D341Med (cell line): ENCODE measurements at places on chromosomes 16 and 17.
A peak's percentile ranks its signal among the peaks of the same experiment; 100 is the strongest.

DNA sequence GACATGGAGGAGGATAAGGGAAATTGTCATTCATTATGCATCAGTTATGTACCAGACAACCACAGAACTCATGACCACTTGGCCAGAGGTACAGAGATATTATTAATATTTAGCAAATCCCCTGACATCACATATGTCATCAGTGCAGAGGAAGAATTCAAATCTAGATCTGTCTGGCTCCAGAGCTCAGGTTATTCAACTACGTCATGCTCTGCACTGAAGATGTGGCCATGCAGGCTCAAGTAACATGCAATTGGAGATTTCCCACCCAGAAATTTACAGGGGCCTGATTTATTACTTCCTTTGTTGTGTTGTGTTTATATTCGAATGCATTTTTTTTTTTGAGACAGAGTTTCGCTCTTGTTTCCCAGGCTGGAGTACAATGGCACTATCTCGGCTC lies 224.3 kb downstream of the HS3ST4 start:
- no peak for DNase-seq

- no peak for DNase-seq
These were observed 70.4 kb upstream of the CACNG5 start for GRCh38 chr17:66764506-66764905.

DNA sequence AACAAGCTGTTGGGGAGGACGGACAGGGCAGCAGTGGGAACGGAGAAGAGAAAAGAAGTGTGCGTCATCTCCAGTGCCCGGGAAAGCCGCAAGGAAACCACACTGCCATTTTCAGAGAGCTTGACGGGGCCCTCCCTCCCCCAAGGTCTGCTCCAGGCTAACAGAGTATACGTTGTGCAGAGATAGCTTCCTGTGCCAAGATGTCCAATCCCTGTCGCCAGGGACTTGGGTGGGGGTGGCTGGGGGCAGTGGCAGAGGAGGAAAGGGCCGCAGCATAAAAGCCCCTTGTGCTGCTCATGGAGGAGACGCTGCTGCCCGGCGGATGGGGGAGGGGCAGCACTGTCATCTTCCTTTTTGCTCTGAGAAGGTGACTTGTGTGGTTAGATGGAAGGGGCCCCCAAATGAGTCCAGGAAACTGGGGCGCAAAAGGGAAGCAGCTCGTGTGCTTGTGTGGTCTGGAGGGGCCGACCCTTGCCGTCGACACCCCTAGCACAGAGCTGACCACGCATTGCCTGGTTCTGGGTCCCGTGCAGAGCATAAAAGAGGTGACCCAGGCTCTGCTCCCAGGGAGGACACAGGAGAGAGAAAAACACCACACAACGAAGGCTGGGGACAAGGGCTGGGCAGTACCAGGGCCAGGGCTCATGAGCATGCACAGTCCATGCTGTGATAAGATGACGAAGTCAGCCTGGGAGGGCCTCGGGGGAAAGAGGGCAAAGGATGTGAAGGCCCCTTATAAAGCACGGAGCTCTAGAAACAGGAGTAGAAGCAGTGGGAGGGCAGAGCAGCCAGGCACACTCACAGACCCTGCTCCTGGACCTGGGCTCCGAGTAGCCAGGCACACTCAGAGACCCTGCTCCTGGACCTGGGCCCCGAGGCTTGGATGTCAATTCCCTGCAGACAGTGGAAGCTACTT lies 372.7 kb downstream of the SLC39A11 start:
- no peak for DNase-seq

DNA sequence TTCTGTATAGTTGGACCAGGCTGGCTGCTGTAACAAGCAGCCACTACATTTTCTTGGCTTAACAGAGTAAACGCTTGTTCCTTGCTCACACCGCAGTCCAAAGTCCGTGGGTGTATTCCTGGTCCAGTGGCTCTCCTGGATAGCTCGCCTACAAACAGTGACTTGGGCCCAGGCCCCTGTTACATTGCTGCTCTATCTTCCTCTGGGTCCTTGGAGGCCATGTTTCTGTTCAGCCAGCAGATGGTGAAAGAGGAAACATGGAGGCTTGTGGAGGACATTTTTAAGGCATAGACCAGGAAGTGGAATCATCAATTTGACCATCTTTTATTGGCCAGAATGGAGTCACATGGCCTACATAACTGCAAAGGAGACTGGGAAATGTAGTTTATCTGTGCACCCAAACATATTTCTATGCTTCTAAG lies 55.1 kb downstream of the ATP2C2 start:
- peak; percentile 55 for DNase-seq

DNA sequence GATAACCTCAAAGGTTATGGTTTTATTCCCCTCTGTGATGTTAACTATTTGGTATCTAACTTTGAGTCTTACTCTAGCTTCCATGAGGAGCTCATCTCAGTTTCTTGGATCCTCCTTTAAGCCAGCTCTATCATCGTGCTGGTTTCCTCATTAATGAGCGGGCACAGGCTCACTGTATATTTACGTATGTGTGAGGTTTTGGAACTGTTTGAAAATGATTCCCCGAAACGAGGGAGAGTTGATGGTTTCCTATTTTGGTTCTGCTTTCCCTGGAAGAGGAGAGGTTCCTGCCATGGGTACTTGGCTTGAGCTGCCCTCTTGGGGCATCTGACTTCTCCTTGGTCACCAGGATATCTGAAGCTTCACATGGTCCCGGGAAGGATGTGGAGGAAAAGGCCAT lies 32.7 kb upstream of the PIK3R6 start:
- DNase-seq = no peak

DNA sequence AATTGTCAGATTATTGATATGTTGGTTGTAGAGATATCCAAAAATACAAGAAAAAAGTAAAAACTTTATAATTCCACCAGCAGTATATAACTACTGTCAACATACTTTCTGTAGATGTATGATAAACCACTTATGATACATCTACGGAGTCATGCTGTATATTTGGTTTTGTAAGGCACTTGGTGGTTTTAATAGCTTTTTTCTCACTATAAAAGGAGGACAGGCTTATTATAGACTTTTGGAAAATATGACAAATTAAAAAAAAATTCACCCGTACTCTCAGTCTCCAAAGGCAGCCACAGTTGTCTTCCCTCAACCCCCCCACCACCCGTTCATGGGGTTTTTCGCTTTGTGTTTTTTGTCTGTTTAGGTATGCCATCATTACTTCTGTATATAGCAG lies 14.8 kb downstream of the RAI1 start:
- no peak for DNase-seq

DNA sequence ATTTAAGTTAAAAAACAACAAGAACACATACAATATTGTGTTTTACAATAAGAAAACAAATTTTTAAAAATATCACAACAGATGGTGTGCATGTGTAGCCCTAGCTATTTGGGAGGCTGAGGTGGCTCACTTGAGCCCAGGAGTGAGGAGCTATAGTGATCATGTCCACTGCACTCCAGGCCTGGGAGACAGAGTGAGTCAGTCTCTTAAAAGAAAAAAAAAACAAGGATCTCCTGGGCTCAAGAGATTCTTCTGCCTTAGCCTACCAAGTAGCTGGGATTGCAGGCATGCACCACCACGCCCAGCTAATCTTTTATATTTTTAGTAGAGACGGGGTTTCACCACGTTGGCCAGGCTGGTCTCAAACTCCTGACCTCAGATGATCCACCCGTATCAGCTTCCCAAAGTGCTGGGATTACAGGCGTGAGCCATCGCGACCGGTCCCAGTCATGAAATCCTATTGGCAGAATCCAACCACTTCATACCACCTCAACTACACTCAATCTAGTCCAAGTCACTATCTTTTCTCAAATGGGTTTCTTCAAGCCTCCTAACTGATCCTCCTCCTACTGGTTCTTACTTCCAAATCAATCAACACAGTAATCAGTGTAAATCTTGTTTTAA lies 55.0 kb downstream of the STH start:
- DNase-seq = no peak

GRCh38 chr17:14351493-14351892 lies 50.6 kb downstream of the HS3ST3B1 start:
- DNase-seq = no peak

- no peak for DNase-seq
These were observed 8.9 kb upstream of the HOXB2 start for GRCh38 chr17:48553826-48554225.

GRCh38 chr17:78345172-78345571 lies 14.7 kb downstream of the SOCS3 start:
- no peak for DNase-seq

GRCh38 chr17:1029196-1029921 lies 32.4 kb downstream of the TIMM22 start:
- DNase-seq = no peak

GRCh38 chr17:27657620-27658019 lies 26.6 kb downstream of the LGALS9 start:
- DNase-seq = no peak

DNA sequence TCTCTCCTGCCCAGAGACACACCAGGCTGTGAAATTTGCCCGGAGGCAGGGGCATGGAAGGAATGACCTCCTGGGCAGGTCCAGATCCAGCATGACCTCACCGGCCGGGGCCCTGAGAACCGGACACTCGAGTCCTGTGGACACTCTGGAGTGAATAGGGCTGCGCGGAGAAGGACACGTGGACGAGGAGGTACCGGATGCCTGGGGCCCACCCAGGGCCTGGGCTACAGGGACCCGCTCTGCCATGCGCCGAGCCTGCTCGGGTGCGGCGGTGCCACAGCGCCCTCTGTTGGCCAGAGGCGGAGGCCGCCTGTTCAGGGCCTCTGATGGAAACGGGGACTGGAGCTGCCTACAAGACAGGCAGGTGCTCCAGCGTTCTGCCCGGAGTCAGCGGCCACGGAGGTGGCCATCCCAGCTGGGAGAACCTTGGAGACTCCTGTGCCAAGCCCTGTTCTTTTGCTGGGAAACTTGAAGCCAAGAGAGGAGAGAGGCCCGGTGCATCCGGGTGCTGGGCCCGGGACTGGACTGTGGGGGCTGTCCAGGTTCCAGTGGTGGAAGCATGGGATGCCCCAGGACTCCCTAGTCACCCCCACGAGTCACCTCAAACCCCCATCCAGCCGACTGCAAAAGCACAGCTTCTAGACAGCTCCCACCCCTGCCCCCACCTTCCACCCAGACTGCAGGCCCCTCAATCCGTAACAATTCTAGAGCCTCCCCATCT lies 19.3 kb upstream of the NXPH3 start:
- DNase-seq = peak; percentile 99

- DNase-seq = no peak
These were observed 19.6 kb upstream of the CPNE2 start for GRCh38 chr16:57072616-57073275.

GRCh38 chr16:51651061-51651466 lies 500.0 kb upstream of the SALL1 start:
- no peak for DNase-seq

DNA sequence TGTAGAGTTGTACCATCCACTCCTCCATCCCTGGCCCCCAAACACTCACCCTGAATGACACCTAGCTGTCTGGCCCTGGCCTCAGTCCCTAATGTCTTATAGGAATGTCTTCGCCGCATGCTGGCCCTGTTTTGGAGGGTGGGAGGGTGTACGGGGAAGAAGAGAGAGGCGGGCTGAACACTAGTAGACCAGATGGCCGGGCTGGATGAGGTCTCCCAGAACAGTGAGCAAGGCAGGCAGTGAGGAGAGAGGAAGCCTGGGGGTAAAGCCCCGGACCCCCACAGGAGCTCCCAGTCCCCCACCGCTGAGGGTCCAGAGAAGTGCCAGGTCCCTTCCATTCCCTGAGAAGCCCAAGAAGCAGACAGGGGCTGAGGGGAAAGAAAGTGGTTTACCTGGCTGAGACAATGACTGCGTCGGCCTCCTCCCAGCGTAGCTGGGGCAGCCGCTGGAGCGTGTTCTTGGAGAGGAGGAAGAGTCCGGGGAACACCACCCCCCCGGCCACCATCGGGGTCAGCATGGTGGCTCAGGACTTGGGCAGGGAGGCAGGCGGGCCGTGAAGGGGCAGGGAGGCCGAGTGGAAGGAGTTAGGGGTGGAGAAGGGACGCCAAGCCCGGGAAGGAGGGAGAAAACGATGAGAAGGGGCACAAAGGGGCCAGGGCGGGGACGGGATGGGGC lies 923 bp downstream of the TLCD3B start:
- DNase-seq = no peak

DNA sequence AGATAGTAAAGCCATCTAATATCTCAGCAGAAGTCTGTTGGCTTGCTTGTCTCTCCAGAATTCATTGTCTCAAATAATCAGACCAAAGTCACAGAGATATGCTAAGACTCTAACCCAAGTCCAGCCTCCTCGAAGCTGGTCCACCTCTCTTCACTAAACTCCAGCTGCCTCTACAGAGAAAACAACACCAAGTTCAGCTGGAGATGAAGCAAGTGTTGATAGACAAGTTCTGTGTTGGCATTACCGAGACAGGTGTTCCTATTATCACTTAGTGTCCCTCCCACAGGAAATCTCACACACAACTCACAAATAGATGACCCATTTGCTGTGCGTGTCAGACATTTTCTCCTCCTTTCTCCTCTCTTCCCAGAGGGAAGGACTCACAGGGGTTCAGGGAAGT lies 164.4 kb upstream of the ANKFN1 start:
- DNase-seq = no peak

DNA sequence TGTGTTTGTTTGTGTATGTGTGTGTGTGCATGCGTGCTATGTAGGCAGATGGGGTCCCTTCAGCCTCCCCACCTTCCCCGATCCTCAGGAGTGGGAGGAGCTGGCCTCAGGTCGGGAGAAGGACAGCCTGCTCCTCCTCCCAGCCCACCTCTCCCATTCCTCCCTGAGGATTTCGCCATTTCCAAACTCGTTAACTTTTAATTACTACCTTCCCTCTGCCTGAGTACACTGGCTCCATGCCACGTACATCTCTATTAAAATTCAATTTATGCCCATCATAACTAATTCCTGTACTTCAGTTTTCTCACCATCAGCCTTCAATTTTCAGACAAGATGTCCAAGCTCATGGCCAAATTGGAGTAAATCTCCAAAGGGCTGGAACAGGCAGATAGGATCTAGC lies 148.6 kb downstream of the SDK2 start:
- no peak for DNase-seq
